ENCODE measurements at places on chromosomes 16 and 17. TPM values are rescaled to one million over a fixed set of nuclear protein-coding genes. Genes with fewer than 3 reads are reported as not detected.

KRT14 gene
- not detected for total RNA-seq

KRTAP16-1 gene
- total RNA-seq: not detected

ALOXE3 gene
- not detected for total RNA-seq

ENGASE gene
- 42.9 TPM for total RNA-seq

IGF2BP1 gene
- not detected for total RNA-seq

PSKH1 gene
- 21.0 TPM for total RNA-seq

MATCAP1 gene
- total RNA-seq: 38.6 TPM

GRCh38 chr17:35546487-35546886, 9.0 kb upstream of the SLFN12L start:
- no peak for DNase-seq

GRCh38 chr17:4833941-4834680, 971 bp downstream of the MINK1 start:
- no peak for DNase-seq

DNA sequence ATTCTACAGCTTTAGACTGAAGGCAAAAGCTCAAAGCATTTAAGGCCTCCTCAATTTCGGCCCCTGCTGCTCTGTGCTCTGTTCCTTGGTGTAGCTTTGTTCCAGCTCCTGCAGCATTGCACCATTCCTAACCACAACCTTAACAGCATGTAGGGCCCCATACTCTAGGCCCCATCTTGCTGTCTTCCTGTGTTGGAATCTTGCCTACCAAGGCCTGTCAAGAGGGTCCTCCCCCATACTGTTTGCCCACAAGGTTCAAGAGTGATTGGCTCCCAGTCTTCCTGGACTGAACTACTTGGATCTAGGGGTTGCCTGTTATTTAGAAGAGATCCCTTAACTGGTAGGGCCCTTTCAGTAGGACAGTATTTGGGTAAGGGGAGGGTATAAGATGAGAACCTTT, 26.8 kb downstream of the TRPV2 start:
- no peak for DNase-seq

DNA sequence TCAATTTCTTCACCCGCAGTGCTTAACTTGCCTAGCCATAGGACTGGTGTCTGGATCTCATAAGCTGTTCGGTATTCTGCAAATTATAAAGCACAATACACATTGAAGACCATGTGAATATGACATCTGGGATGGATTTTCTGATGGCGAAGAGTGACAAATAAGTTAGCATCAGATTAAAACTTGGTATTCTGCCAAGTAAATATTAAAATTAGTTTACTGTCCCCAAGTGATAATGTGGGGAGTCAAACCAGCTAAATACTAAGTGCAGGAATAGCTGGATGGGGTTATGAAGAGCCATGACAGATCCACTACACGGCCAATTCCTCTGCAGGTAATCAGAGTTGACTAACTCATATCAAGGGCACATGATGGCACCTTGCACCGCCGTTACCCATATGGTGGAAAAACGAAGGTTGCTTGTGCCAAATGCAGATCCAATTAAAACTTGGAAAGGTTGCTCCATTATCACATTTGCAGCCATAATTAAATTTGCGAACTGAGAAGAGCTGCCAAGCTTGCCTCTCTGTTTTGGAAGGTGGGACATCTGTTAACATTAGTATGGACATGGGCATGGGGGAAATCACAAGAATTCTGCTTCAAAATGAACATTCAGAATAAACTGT, 114.9 kb upstream of the TOM1L1 start:
- no peak for DNase-seq

GRCh38 chr16:27181019-27181790, 22.1 kb upstream of the KDM8 start:
- no peak for DNase-seq

- DNase-seq: peak; percentile 55
Observed at GRCh38 chr17:14926526-14927122, 338.5 kb downstream of the PMP22 start.

DNA sequence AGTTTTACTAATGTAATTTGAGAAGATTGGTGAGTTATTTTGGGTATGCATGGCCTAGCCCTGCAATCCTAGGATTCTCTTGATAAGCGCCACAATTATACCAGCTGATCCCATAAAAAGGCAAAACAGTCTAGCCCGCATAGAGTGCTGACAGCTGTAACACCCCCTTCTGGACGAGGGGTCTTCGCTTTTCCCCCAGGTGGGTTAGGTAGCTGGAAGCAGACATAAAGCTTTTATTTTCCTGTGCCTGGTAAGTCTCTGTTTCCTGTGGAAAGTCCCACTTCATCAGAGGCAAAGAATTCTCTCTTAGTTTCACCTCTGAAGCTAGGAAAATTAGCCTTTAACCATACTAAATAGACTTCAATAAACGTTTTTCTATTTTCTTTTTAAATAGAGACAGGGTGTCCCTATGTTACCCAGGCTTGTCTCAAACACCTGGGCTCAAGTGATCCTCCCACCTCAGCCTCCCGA, 108.3 kb downstream of the YPEL2 start:
- DNase-seq: no peak
